ENCODE measurements at places on chromosomes 16 and 17.

GRCh38 chr16:1175566-1176279 is 22.8 kb downstream of the CACNA1H start:
- DNase-seq = no peak

DNA sequence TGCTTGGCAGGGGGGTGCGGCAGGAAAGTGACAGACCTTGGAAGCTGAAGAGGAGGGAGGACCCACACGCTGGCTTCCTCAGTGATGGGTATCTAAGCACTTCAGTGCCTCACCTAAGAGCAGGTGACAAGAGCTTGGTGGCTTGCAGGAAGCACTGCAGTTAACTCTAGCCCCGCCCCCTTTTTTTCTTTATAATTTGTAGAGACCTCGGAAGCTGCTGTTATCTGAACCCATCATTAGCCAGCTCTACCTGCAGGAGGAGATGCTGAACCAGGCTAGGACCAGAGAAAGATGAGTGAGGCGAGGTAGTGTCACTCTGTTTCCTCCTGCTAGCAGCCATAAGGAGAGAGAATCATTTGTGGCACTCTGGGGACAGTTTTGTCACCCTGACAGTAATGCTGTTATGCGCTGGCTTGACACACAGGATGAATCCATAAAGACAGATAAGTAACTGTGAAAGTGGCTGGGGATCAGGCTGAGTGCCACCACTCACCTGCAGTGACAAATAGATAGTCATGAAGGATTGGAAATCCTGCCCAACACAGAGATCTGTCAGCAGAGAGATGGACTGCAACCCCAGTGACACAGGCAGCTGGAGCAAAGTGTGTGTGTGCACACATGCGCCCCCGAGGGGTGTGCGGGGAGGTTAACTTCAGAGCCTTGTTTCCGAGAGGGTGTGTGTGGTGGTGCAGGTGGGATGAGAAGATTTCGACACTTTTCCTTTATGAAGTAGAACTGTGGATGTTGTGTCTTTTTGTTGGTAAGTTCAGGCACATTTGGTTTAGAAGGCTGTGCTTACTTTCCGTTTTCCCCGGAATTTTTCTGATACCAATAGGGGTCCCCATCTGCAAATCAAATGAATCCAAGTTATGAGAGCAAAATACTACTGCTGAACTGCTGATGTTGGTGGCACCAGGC is 224.0 kb downstream of the IRX3 start:
- DNase-seq = no peak

GRCh38 chr16:82016263-82016662 is 5.0 kb upstream of the SDR42E1 start:
- no peak for DNase-seq

GRCh38 chr17:76940738-76941350 is 72.6 kb downstream of the MGAT5B start:
- DNase-seq = no peak

- DNase-seq = no peak
Observed at GRCh38 chr17:14454746-14455145, 153.9 kb downstream of the HS3ST3B1 start.

- DNase-seq = no peak
Observed at GRCh38 chr16:67544329-67544841, 15.8 kb downstream of the RIPOR1 start.

DNA sequence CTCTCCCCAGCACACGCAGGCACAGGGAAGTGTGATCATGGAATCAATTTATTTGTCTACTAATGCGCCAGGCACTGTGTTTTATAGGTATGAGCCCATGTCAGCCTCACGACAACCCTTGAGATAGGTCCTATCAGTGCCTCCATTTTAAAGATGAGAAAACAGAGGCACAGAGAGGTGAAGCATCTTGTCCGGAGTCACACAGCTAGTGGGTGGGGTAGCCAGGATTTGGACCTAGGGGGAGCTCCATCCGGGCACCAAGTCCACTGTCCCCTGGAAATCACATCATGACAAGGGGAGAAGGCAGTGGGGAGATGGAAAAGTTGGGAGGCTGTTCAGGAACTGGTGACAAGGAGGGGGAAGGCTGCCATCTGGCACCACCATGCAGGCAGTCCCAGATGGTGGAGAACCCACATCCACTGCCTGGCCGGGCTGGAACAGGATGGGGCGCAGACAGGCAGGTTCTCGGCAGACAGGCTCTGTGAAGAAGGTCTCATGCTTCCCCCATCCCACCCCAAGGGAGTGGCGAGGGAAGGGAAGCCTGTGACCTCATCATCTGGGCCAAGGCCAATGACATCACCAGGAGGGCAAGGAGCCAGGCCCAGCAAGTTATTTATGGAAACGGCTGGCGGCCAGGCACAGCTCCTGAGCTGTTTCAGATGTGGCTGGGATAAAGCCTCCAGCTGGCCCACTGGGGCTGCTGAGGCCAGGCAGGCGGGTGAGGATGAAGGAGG is 126.0 kb upstream of the SDK2 start:
- DNase-seq = no peak

DNA sequence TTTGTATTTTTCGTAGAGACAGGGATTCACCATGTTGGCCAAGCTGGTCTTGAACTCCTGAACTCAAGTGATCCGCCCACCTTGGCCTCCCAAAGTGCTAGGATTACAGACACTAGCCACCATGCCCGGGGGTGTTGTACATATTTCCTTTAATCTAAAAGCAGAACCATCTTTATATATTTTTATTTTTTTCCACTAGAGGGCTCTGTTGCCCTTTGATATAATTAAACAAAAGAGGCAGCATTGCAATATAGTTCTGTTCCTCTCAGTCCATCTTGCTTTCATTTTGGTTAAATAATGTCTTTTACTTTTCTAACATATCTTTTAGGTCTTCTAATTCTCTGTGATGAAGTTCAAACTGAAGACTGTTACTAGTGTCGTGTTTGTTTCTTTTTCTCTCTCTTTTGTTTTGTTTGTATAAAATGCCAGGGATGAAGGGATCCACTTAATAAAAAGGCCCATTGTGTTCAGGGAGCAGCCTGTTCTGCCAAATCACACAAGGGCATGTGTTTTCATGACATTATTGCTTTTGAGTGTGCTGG is 23.4 kb downstream of the WWOX start:
- peak; percentile 65 for DNase-seq

DNA sequence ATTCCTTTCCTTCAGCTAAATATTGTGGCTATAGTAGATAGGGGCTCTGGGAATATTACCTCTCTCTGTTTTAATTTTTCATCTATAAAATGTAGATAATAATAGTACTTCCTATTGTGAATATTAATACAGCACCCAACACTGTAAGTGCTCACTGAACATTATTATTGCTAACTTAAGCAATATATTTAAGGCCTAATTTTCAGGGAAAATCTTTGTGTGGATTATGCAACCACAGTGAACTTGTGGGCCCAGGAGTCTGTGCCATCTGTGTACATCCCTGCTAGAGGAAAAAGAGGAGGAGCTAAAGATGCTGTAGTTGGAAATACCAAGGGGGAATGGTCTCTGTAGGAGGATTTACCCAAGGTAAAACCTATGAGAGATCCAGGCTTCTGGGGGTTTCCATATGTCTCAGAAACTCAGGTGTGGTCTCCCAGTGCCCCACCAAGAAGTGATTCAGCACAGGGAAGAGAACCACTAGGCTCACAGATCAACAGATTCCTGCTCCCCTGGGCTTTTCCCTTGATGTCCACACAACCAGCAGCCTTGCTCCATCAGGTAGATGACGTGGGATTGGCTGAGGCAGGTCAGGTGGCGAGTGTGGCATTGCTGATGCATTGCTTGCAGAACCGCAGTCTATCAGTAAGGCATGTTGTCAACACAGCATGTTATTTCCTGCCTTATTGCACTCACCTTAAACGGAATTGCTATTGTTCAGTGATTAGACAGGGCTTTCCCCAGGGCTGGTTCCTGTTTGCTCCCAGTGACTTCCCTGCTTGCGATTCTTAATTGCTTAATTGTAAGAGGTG is 1.6 kb upstream of the N4BP1 start:
- peak; percentile 93 for DNase-seq

- no peak for DNase-seq
Observed at GRCh38 chr17:62705778-62706597, 78.5 kb downstream of the MRC2 start.

DNA sequence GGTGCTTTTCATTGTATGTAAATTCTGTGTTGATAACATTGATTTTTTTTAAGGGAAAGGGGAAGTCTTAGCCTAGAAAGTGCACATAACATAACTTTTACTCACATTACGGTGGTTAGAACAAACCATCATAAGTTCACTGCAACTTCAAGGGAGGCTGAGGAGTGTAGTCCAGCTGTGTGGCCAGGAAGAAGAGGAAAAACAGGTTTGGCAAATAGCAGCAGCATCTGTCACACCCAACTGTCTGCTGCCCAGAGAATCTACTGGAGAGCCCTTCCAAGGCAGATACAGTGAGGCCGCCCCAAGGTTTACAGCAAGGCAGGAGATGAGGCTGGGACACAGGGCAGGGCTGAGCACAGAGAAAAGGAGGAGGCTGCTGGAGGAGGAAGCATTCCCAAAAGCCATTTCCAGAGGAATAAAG is 60.6 kb downstream of the AIPL1 start:
- no peak for DNase-seq

- no peak for DNase-seq
Observed at GRCh38 chr17:9105068-9105868, 84.0 kb downstream of the NTN1 start.

DNA sequence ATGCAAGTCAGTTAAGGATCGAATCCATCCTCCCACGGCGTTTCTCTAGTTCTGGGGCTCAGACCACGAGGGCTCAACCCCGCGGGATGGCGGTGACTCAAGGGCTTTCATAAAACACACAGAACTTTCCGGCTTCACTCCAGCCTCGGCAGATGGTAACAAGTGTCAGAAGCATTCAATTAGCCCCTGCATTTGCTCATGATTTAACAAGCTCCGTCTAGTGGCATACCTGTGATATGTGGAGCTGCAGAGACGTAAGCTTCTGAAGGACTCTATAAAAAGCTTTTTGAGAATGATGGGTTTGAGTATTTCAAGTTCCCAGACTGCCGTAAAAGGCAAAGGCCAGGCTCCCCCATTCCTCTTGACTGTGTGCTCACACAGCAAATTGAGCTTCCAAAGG is 91.3 kb upstream of the SEC14L1 start:
- DNase-seq = no peak

DNA sequence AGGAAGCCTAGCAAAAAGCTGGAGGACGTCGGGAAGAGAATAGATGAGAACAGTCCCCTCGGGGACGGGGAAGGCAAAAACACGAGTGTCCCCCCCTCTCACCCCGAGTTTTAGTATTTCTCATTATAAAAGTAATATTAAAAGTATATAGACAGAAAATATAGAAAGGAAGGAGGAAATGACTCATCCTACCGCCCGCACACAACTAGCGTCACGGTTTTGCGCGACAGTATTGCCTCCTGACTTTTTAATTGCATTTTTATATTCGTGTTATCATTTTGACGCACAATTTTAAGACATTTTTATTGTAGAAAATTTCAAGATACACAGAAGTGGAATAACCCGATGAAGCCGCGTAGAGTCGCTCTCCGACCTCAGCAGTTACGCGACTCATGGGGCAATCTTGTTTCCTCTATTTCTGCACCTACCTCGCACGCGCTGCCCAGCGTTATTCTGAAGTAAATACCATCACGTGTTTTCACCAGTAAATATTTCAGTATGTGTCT is 652 bp upstream of the SLC25A19 start:
- peak; percentile 70 for DNase-seq

GRCh38 chr17:17080181-17080631 is 37.9 kb downstream of the MPRIP start:
- DNase-seq = no peak

DNA sequence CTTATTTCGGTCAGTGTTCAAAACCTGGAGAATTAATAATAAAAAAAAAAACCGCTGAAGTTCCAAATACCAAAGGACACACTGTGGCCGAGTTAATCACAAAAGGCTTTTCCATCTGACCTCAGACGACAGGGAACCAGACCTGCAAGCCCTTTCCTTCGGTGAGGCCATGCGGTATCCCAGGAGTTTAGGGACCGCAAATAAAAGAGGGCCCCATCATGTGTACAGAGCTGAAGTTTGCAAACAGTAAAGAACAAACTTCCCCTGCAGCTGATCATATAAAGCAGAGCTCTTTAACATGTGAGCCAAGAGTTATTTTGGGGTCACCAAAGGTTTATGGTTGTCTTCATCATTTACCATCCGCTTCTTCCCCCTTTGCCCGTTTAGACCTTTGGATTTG is 33.0 kb upstream of the FOXJ1 start:
- DNase-seq = no peak

Data from CD4-positive, alpha-beta T cell treated with Interleukin-17A for 1 hour (primary cell).